ENCODE measurements at places on chromosomes 11 and 22.

GRCh38 chr11:108034034-108034433 lies 25.3 kb downstream of the CUL5 start:
- DNase-seq, result no peak

- no peak for DNase-seq
Observed at GRCh38 chr22:49408102-49408836, 419.4 kb downstream of the BRD1 start.

DNA sequence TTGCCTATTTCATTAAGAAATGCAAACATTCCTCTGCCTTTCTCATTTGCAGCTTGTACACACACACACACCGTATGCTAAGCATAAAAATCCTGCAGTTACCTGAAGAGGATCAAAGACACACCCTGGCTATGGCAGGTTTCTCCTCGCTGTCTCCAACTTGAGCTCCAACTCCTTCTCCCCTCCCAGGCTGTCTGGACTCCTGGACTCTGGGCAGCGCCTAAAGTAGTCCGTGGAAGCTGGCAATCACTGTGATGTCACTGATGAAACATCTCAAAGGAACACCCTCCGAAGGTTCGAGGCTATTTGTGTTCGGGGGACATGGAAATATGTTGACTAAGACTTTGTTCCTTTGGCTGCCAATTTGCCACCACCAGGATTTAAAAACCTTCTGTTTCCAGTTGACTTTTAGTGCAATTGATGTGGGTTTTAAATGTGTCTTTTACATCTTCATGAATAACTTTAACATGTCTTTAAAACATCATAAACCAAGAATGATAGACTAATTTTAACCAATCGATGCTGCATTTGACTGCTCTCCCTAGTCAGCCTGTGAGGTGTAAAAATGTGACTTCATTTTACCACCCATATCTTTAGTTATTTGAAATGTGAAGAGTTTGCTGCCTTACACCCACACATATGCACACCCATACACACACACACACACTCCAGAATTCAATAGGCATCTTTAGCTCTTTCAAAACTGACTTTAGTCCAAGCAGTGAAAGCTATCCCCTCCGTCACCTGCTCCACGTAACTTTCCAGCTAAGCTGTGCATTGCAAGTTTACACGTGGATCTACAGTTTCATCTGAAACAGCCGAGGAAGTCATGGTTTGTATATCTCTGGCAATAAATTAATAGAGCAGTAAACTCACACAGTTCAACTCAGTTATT lies at the start of gene SLN:
Gene SLN, minus strand, starts transcription at position 196 of the 895 bp plus-strand sequence.
- DNase-seq, result no peak

- DNase-seq, result no peak
Observed at GRCh38 chr11:67054836-67055523, 1.7 kb upstream of the RHOD start.

DNA sequence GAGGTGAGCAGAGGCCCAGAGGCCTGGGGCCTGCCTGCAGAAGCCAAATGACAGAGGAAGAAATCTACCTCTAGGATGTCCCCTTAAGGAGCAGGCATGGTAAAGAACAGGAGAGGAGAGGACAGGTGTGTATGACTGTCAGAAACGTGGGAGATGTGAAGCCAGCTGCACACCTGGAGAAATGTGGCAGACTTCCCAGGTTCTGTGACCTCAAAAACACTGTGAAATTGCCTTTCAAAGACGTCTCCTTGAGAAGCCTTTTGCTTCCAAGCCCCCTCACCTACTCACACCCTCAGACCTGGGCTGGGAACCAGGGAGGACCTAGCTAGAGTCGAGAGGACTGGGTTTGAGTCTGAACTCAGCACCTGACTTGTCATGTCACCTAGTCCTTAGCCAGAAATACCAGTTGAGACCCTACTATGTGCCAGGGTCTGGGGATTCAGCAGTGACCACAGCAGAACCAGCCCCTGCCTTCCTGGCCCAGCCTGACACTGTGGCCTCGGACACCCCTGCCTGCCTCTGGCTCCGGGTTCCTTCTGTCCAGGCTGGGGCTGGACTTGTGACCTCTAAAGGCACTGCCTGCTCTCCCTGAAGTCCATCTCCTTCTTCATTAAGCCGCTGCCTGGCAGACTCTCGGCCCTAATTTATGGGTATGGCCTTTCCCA lies 5.6 kb downstream of the TPBGL start:
- no peak for DNase-seq

GRCh38 chr11:26344647-26345046 lies 12.7 kb downstream of the ANO3 start:
- no peak for DNase-seq

DNA sequence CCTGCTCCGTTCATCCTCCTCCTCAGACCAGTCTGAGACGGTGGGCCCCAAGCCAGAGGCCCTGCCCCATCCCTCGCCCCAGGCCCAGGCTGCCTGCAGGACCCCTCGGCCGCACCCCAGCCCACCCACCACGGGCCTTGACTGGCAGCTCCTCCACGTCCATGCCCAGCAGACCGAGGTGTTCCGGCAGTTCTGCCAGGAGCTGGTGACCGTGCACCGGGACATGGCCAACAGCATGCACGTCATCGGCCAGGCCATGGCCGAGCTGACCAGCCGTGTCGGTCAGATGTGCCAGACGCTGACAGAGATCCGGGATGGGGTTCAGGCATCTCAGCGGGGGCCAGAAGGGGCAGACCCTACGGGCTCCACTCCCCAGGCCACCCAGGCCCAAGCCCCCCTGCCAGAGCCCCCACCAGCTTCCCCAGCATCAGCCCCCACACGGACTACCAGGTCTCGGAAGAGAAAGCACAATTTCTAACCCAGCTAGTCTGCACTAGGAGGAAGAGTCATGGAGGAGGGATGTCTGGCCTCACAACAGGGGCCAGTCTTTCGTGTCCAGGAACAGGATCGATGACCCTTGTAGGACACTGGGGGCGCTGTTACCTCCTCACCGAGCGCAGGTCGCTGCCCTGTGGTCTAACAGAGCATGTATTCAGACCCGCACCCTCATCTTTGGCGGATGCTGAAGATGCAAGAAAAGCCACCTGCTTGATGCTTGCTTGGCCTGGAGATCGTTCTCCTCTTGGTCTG lies 66.3 kb downstream of the PRDM11 start:
- DNase-seq, result no peak

- no peak for DNase-seq
Observed at GRCh38 chr11:76315182-76315853, 65.6 kb downstream of the THAP12 start.

GRCh38 chr22:23514322-23515038 lies 65.6 kb downstream of the IGLL1 start:
- no peak for DNase-seq

Data from GM19239 (cell line).